SK-N-SH (cell line): ENCODE measurements at places on chromosomes 6 and 20.

DNA sequence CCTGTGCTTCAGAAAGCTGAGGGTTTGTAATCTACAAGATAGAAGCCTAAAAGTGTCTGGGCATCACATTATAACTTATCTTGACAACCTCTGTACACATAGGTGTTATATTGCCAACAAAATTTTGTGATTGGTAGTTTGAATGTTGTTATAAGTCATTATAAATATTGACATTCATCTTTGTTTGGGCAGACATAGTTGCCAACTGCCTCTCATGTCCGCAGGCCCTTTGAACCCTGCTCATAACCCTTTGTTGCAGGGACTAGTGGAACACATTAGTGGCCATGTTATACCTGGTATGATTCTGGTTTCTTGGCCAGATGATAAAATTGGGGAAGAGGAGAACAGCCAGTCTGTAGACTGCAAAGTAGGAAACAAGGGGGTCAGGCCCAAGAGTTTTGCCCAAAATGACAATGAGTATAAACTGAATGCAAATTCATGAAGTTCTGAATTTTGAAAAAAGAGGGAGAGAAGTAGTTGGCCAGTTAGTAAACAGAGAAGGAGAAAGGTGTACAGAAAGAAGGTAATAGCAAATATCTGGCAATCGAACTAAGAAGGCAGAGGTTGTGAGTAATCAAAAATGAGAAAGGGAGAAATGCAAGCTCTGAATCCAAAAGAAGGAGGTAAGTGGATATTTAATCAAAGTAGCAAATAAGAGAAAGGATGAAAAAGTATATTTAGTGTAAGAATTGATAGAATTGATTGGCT, 21.6 kb upstream of the LMBRD1 start:
- no peak for DNase-seq
- H3K4me3 ChIP-seq, result no peak overlapping the region
- no peaks in the 10 kb centered on the region; the same call in 1 of the 2 replicates for H3K4me1 ChIP-seq
- H3K36me3 ChIP-seq, result no peaks in the 10 kb centered on the region
- no peaks in the 10 kb centered on the region for H3K27me3 ChIP-seq
- no peak overlapping the region for H3K27ac ChIP-seq

DNA sequence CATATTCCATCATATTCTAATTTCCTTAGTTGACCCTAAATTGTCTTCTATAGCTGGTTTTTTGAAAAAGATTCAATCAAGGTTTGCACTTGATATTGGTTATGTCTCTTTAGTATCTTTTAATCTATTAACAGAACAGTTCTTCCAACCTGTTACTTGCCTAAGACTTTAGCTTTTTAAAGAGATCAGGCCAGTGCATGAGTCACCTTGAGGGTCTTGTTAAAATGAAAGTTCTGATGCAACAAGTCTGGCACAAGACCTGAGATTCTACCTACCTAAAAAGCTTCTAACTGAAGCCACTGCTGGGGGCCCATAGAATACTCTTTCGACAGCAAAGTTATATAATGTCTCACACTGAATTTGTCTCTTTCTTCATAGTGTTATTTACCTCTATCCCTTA, 3.2 kb downstream of the USP45 start:
- no peaks in the 10 kb centered on the region for H3K27me3 ChIP-seq
- DNase-seq, result no peak
- H3K4me3 ChIP-seq, result no peak overlapping the region
- H3K4me1 ChIP-seq, result peaks cover 8% of the 10 kb centered on the region; the same call in 1 of the 2 replicates
- no peak overlapping the region for H3K27ac ChIP-seq

- no peaks in the 10 kb centered on the region for H3K36me3 ChIP-seq
- no peak overlapping the region for H3K4me3 ChIP-seq
- no peaks in the 10 kb centered on the region for H3K4me1 ChIP-seq
- H3K27me3 ChIP-seq, result no peaks in the 10 kb centered on the region
- no peak for DNase-seq
These were observed 8.1 kb upstream of the ZBP1 start for GRCh38 chr20:57628047-57628961.

DNA sequence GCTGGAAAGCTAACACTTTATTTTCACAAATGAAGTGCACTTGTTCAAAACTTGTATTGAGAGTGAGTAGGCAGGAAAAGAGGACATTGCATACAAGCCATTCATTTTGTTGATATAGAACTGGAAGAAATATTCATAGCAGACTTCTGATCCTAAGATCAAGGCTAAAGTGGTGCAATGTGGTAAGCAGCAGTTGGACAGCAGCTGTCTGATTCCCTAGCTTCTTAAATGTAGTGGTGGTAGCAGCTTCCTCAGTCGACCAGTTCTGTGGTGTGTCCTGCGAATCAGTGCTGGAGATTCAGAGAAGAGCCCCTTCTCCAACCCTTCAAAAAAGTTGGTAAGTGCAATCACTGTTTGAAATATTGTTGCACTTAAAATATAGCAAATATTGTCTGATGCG, 281.7 kb upstream of the GJE1 start:
- no peak overlapping the region for H3K27ac ChIP-seq
- no peaks in the 10 kb centered on the region for H3K4me1 ChIP-seq
- DNase-seq, result no peak
- H3K4me3 ChIP-seq, result no peak overlapping the region
- H3K27me3 ChIP-seq, result no peaks in the 10 kb centered on the region
- no peaks in the 10 kb centered on the region for H3K36me3 ChIP-seq
